Ecto neural progenitor cell (in vitro differentiated cells): ENCODE measurements at places on chromosomes 6 and 20.
A peak's percentile ranks its signal among the peaks of the same experiment; 100 is the strongest.

GRCh38 chr6:15417811-15418210, 171.9 kb downstream of the JARID2 start:
- no peak for DNase-seq

DNA sequence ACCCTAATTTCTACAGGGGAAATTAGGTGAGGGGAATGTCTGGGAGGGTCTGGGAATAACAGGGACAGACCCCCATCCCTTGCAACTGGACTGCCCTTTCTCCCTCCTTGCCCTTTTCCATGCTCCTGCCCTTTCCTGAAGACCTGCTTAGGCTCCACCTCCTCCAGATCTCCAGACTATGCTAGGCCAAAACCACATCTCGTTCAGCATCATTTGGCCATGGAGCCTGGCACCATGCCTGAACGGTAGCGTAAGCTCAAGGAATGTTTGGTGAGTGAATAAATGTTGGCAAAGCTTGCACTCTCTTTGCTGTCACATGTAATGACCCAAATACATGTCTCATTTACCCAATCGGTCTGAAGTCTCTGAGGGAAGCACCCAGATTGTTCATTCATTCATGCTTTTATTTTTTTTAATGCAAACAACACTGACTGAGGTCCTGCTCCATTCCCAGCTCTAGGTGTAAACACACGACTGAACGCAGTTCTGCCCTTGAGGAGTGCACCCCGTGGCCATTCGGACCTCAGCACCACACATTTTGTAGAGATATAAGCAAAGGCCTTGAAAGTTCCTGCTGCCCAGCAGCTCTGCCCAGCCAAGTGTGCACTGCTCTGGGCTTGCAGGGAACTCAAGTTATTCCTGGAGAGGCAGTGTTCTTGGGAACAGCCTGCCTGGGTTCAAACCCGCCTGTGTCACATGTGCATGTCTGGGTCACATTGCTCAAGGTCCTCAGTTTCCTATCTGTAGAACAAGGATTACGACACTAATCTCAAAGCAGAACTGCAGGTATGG, 1.1 kb upstream of the GRM4 start:
- DNase-seq, result no peak

DNA sequence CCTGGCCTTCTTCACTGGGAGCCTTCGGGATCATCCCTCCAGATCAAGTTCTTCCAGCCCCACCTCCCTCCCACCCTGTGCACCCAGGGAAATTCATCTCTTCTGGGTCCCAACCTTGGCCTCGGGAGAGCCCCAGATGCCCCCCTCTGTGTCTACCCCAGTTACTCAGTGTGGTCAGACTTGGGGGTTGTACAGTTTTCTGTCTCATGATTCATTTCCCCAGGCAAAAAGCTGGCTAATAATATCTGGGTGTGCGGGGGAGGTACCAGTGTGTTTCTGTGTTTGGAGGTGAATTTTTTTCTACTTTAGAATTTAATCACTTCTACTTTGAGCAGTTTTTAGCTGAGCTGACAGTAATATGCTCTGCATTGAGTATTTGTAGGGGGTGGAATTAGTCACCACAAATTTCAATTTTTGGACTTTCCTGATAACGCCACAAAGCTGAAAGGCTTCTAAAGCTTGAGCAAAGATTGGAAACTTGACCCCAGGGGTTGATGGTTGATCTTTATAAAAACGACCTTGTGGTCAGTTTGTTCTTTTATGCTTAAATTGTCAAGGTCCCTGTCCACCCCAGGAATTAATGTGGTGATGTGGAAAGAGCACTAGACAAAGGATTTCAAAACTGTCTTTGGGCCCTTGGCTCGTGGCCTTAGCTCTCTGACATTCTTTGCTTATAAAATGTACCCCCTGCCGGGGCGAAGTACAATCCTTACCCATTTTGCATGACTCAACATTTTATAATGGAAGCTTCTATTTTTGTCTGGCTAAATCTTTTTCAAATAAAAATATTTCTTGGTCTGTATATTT, 284.7 kb upstream of the TAB2 start:
- DNase-seq, result no peak

- DNase-seq, result no peak
Observed at GRCh38 chr6:52617087-52617486, 40.2 kb upstream of the TRAM2 start.

- DNase-seq, result no peak
Observed at GRCh38 chr20:15848126-15848525, 725.1 kb downstream of the KIF16B start.

- no peak for DNase-seq
Observed at GRCh38 chr20:51366155-51366886, 176.2 kb downstream of the NFATC2 start.

DNA sequence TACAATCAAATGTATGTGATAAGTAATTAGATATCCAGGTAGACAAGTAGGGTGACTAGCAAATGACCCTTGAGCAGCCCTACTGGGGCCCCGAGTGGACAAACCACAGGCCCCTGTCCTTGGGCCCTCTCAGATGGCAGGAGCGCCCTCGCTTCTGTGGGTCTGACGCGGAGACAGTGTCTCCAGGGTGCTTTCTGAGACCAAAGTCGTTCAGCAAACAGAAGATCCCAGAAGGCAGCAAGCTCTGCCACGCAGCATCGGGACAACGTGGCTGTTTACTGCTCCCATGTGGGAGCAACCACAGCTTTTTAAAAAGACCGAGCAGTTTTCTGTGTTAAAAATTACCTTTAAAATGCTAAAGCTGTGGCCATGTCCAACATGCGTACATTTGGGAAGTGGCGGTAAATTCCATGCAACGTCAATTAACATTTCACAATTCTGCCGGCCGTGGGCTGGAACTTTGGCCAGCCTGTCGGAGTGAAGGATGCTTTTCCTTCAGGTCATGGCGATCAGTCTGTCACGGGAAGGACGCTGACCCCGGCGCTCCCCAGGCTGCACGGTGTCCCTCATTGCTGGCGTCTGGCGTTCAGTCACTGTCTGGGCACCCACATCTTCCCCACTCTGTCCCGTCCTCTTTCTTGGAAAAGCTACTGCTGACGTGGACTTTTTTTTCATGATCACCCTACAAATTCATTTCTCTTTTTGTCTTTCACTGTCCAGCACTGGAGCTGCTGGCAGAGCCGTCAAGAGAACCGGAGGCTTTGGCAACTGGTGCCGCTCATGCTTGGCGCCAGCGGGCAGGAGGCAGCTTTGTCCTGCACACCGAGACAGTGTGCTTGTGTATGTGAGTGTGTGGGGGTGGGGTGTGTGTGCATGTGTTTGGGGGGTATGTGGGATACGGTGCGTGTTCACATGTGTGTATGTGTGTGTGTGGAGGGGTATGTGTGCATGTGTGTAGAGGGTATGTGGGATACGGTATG, 293.1 kb downstream of the CDH4 start:
- no peak for DNase-seq

DNA sequence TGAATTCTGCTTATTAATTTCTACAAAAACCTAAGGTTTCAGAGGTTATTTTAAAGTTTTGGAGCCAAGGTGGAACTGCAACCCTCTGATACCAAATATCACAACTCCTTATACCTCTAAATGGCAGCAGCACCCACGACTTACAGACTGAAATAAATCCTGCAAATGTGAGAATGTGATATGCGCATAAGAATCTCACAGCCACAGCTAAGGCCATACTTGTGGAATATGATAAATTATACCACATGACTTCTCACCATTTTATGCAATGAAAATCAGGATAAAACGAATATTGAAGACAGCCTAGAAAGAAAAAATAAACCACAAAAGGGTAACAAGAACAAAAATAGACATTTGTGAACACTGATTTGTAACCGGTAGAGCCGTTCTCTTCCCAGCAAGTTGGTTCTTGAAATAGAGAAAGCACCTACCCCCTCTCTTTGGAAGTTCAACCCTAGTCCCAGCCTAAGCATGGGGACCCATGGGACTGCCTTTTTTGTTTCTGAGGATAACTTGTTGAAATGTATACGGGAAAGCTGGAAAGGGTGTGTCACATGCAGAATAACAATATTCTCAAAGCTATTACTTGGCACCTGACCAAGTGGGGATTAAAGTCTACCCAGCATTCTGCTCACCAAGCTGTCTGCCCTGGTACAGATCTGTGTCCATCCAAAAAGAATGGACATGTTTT, 47.1 kb upstream of the MCM9 start:
- DNase-seq, result no peak

DNA sequence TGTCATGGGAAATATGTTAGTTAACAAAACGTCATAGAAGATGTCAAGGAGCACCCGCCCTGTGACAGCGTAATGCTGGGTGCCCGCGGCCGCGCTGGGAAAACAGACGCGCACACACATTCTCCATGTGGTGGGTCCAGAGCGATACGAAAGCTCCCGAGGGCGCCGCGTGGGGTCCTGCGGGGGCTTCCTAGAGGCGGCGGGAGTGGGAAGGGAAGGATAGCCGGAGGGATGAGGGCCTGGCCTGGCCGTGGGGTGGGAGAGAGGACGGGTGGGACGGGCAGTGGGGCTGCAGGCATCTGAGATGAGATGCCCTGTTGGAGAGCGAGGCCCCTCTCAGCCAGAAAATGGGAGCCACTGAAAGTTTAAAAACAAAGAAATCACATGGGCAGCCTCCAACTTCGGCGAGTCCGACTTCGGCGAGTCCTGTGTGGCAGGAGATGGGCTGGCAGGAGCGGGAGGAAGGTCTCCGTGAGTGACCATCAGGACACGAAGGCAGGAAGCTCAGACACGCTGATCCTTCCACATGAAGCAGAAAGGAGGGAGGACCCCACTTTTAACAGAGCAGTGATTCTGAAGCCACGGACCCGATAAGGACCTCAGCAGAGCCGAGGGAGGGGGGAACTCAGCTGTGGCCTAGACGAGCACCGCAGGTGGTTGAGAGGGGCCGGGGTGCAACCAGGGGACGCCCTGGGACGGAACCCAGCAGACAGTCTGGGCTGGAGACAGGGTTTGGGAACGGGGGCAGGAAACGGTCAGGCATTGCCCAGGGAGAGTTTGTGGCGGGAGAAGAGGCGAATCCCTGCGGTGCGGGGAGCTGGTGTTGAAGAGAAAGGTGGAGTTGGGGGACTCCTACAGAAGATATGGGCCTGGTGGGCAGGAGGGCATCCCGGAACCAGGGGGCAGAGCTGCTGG, 114.1 kb upstream of the FRMD1 start:
- DNase-seq, result peak; percentile 29

GRCh38 chr6:15430186-15430585, 184.3 kb downstream of the JARID2 start:
- no peak for DNase-seq

DNA sequence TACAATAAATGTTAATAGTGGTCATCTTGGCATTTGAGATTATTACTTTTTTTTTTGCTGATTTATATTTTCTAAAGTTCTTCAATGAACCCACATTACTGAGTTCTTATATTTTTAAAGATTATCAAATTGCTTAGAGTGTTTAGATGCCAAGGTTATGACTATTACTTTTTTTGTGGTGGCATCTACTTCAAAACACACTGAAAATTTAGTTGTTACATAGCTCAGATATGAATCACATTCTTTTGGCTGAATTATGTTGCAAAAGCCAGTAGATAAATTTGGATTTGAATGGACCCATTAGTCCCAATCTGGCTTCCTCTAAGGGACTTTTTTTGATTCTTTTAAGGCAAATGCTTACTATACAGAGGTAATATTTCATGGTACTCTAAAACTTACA, 8.9 kb downstream of the UTRN start:
- DNase-seq, result no peak

DNA sequence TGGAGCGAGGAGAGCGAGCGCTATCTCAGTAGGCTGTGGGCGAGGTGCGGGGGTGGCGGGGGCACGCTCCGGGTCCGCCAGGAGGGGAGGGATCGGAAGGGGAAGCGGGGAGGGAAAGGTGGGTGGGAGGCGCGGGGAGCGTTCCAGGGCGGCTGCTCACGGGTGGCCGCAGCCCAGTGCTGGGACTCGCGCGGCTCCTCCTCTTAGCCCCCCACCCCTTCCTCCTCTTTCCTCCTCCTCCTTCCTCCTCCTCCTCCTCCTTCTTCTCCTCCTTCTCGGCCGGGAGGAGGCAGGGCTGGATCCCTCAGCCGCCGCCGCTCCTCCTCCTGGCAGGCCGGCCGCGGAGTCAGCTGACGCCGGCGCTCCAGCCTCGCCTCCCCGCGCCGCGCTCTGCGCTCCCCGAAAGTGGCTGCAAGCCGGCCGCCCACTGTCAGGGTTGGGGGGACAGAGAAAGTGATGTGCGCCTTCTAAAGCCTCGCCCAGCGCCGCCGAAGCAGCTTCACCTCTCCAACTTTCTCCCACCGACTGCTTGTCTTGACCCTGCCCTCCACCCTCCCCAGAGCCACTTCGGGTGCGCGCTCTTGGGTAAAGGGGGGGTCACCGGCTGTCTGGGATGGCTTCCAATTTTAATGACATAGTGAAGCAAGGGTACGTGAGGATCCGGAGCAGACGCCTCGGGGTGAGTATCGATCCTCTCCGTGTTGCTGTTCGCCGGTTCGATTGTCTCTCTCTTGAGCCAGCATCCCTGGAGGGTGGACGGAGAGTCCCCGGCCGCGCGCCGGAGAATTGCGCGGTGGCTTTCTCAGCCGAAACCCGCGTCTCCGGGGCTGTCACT, at the start of gene DOK5:
DOK5 (plus strand) TSS at position 260 of the 835 bp plus-strand sequence; CDS start at position 614, 354 bp downstream.
- peak; percentile 77 for DNase-seq

DNA sequence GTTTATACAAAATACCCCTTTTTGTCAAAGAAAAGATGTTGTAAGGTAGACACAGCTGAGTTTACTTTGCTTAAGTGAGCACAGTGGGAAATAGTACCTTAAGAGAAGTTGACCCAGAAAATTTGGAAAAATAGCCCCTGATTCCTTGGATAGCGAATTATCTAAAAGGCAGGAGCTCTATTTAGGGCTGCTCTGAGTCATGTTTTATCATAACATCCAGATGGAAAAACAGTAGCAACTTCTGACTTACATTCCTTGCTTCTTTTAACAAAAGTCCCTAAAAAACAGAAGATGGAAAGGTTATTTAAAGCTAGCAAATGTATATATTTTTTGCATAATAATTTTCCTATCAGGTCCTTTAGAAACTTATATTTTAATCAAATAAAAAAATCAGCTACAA, 59.0 kb downstream of the THEMIS start:
- DNase-seq, result no peak

DNA sequence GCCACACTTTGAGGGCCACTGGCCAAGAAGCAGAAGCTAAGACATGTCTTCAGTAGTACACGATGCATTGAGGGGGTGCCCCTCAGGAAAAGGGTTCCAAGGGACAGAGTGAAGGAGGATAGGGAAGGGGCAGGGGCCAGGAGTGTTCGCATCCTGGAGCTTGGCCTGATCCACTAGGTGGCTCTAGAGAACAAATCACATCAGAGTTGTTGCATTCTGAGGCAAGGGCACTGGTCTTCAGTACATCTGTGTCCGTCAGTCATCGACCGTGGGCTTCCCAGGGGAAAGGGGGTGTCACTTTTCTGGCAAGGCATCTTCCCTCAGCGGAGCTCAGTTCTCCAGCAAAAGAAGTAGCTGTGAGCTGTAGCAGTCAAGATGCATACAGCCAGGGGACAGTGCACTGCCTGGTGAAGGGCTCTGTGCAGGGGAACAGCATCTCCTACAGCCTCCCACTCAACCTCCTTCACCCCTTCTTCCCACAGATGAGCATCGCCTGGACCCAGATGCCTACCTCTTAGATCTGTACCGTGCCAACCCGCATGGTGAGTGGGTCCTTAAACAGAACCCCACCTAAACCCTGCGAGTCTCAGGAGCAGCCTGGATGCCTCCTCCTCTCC, 47.8 kb downstream of the ARHGAP40 start:
- peak; percentile 70 for DNase-seq

- DNase-seq, result no peak
Observed at GRCh38 chr20:17951323-17951722, 17.3 kb downstream of the SNX5 start.

- no peak for DNase-seq
Observed at GRCh38 chr6:143007646-143008045, 53.0 kb upstream of the AIG1 start.
